ENCODE measurements at places on chromosomes 6 and 20.

GRCh38 chr6:29376003-29376402, 912 bp upstream of the OR12D3 start:
- DNase-seq: no peak

DNA sequence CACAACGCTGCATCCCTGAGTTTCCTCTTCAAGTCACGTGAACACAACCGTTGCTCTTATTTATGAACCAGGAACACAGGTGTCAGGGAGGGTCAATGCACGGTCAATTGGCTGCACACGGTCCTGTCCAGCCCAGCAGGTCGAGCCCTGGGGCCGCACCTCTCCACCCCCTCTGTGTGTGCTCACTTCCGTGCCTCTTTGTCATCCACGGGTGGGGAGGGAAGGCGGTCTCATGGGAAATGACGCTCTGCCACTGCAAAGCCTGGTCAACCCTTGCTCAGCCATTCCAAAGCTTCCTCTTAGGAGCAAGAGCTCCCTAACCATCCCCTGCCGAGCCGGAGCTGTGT, 38.7 kb downstream of the DACT2 start:
- DNase-seq: no peak

DNA sequence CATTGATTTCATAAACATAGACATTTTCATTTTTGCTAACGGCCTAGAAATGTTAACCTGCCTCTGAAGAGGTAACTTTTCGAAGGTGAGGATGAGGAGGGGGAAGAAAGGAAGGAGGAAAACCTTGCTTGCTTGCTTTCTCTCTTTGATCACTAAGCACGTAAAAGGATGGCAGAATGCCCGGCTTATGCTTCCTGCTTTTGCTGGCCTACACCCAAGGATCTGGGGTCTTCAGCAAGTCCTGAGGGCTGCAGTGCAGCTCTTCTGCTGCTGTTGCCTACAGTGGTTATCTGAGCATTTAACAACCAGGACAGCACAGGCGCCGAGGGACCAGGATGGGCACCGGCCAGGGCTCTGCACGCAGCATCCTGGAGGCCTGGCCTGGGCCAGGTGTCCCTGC, 150.8 kb upstream of the TAB2 start:
- DNase-seq: no peak

DNA sequence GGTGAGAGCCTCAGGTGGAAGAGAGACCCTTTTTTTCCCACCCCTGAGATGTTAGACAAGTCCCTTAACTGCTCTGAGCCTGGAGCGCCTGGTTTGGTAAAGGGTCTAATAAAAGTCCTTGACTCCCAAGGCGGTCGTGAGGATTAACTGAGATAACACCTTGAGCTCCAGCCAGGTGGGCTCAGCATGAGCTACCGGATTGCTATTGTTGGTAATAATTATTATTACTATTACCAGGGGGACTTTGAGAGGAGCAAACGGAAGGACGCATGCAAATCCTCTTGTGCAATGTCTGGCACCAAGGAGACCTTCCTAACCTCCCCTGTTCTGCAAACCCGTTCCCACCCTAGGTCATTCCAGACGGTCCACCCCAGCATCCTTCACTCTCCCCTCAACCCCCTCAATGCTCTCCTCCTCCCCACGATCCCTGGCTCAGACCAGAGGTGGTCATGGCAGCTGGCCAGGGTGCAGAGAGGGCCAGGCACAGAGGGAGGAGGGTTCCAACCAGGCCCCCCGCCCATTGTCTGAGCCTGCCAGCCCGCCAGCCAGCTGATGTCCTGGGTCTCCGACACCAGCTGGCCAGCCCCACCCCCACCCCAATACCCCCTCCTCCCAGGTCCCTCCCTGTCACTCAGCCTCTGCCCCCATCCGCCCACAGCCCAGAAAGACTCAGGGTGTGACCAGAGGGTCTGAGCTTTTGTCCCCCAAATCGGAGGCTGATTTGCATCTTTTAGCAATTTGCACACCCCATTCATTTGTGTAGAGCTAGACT, 14.3 kb upstream of the CBFA2T2 start:
- DNase-seq: no peak

GRCh38 chr6:83962582-83962981, 71.0 kb upstream of the MRAP2 start:
- DNase-seq: no peak

GRCh38 chr6:106517706-106518105, 111.6 kb downstream of the RTN4IP1 start:
- DNase-seq: no peak

GRCh38 chr20:61816606-61817460, 248.8 kb downstream of the TAF4 start:
- no peak for DNase-seq

DNA sequence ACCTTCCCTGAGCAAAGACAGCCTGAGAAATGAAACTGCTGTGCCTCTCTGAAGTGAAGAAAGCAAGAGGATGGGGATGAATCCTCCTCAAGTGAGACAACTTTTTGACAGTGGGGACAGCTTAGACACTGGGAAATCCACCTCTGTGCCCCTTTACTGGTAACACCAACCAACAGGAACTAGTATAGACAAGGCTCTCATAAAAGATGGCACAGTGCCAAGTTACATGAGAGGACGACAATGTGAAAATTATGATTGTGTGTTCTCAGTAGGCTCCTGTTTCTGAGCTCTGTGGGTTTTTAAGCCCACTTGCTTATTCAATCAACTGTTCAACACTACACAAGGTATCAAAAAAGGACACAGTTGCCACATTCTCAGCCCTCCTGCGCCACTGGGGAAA, 41.6 kb upstream of the LYRM2 start:
- DNase-seq: no peak

DNA sequence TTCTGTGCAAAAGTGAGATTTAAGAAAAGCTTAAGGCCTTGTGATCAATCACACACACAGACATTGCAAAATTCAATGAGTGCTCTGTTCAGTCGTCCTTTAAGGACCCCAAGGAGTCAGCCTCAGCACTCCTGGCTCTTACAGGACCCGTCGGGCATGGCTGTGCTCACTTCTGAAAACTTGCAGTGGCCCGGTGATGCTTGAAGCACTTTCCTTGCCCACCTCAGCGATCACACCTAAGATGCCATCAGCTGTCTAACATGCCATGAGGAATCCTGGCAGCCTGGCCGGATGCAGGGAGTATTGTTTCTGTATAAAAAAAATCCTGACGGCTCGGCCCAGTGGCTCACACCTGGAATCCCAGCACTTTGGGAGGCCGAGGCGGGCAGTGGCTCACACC, 101.4 kb upstream of the LAMP5 start:
- no peak for DNase-seq

- DNase-seq: no peak
Observed at GRCh38 chr6:134253681-134254080, 64.2 kb downstream of the SGK1 start.

DNA sequence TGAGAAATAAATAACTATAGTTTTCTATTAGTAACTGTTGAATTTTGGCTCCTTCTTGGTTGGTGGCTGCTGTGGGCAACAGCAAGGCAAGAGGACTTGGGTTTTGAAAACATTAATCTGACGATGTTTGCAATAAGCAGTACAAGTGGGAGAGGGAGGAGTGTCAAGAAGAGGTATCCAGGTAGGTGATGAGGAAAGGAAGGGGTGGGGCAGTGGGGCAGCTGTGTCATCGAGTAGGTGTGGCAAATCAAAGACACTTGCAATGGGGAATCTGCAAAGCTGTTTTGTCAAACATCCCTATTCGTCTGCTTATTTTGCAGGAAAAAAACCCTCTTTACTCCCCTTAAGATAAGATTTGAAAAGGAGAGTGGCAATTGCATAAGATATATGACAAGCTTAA, 171.9 kb upstream of the MAP3K7 start:
- DNase-seq: no peak

GRCh38 chr6:47292944-47293343, 16.8 kb downstream of the TNFRSF21 start:
- DNase-seq: no peak

DNA sequence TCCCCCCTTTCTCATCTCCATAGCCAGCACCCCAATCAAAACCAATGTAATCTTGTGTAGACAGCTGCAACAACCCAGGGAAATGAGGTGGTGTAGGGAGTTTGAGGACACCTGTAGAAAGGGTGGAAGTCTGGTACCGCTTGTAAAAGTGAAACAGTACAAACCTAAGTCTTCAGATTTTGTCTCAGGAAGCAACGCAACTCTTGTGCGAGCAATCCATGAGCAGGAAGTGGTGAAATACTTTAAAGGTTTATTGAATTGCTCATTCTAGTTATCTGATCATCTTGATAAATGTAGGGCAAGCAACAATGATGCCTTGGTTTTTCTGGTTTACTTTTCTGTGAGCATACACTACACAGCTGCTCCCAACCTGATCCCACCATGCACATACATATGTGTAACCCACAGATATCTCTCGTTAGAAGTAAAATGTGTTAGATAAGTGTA, 71.1 kb upstream of the THEMIS start:
- DNase-seq: no peak

GRCh38 chr6:149218471-149218870, 99.0 kb upstream of the TAB2 start:
- no peak for DNase-seq

GRCh38 chr6:157961153-157961831, 20.4 kb upstream of the SYNJ2 start:
- DNase-seq: no peak

DNA sequence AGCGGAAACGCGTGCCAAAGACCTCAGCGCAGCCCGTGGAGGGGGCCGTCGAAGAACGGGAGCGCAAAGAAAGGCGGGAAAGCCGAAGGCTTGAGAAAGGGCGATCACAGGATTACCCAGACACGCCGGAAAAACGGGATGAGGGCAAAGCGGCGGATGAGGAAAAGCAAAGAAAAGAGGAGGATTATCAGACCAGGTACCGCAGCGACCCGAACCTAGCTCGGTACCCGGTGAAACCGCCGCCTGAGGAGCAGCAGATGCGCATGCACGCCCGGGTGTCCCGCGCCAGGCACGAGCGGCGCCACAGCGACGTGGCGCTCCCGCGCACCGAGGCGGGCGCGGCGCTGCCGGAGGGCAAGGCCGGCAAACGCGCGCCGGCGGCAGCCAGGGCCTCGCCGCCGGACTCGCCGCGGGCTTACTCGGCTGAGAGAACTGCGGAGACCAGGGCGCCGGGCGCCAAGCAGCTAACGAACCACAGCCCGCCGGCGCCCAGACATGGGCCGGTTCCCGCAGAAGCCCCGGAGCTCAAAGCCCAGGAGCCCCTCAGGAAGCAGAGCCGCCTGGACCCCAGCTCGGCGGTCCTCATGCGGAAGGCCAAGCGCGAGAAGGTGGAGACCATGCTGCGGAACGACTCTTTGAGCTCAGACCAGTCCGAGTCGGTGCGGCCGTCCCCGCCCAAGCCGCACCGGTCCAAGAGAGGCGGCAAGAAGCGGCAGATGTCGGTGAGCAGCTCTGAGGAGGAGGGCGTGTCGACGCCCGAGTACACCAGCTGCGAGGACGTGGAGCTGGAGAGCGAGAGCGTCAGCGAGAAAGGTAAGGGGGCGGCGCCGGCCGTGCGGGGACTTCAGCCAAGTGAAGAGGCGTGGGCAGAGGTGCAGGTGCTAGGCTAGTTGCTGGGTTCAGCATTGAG, 296.2 kb downstream of the RIMS1 start:
- no peak for DNase-seq

DNA sequence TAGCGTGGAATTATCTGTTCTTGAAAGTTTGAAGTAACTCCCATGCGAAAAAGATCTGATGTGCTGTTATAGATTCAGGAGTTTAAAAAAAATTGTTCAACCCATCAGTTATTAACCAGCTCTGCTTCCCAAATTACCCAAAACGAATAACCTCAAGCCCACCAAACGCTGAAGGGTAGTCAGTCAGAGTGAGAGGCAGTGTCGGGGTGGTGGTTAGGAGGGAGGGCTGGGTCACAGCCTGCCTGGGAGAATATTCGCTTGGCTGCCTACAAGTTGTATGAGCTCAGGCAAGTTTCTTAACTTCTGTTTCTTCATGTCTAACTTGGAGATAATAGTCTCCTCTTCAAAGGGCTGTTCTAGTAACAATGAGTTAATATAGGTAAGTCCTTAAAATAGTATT, 114.6 kb downstream of the JPH2 start:
- no peak for DNase-seq

- DNase-seq: no peak
Observed at GRCh38 chr6:67129780-67130179, 1422.8 kb upstream of the EYS start.

Measured in NCI-H1694 (cell line).